Stimulated activated CD8-positive, alpha-beta memory T cell treated with anti-CD3 and anti-CD28 coated beads, Interleukin-2, amount 100 ng/mL, for 48 hours (primary cell): ENCODE measurements at places on chromosomes 6 and 20.

GRCh38 chr6:111779031-111779430, 94.2 kb downstream of the FYN start:
- DNase-seq = no peak

- no peak for DNase-seq
These were observed 303.3 kb upstream of the OPRM1 start for GRCh38 chr6:153735761-153736160.

- no peak for DNase-seq
These were observed 141.7 kb downstream of the BACH2 start for GRCh38 chr6:90154755-90155470.

- DNase-seq = no peak
These were observed 614.9 kb downstream of the DOK5 start for GRCh38 chr20:55090286-55090685.

DNA sequence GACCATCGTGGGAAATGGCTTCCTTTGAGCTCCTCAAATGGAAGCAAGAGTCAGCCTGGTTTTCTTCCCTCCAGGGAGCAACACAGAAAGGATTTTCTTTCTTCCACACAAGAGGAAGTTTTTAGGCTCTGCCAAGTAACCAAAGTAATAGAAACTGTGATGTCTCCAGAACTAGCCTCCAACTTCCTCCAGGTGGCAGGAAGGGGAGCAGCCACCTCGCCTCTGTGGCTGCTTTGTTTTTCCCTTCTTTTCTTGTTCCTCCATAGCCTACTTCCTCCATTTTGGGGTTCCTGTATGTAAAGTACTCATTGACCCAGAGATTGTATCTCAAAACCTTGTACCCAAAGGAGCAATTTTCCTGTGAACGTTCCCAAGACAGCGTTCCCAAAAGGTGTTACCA, 32.7 kb upstream of the CCR6 start:
- no peak for DNase-seq

GRCh38 chr6:157514659-157515496, 133.9 kb downstream of the ZDHHC14 start:
- DNase-seq = no peak

DNA sequence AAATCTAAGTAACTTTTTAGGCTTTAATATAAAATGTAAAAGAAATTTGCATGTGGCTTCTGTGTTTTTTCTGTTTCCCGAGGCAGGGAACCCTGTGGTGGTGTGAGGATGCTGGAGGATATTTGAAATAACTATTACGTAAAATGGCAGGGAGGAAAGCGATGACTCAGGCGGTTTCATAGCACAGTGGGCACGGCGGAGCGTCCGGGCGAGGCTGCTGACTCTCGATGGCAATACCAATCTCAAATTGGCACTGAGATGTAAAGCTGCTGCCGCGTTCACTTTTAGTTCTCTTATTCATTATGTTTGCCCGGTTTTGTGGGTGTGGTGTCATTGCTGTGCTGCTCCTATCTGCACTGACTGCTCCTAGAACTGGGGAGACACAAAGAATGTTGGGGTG, 254.3 kb downstream of the THBS2 start:
- no peak for DNase-seq

GRCh38 chr6:16760516-16761470, at the start of gene ATXN1:
Gene ATXN1, minus strand, starts transcription at chr6:16761460.
- peak; percentile 12 for DNase-seq

DNA sequence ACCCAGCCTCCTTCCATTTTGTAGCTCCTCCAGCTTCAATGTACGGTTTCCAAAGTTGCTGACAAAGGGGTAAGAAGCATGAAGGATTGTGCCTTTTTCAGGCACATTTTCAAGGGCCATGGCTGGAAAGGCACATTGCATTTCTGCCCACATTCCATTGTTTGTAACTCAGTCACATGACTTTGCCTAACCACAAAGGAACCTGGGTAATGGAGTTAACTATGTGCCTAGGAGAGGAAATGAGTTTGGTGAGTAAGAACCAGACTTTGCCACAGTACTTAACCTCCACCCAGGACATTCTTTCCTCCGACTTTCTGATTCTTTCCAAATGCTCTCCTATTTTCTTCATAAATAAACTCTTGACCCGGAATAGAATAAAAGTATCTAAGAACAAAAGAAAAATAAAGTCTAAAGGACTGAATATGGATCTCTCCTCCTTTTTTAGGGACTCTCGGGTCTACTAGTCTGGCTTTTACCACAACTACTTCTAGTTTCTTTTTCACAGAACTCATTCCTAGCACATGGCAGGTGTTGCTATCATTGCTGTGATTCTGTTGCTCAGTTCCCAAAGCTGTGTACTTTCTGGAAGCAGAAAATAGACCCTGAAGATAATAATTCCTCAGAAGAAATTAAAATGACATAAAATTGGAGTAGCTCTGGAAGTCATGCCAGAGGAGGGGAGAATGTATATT, 81.5 kb upstream of the ISM1 start:
- DNase-seq = no peak

DNA sequence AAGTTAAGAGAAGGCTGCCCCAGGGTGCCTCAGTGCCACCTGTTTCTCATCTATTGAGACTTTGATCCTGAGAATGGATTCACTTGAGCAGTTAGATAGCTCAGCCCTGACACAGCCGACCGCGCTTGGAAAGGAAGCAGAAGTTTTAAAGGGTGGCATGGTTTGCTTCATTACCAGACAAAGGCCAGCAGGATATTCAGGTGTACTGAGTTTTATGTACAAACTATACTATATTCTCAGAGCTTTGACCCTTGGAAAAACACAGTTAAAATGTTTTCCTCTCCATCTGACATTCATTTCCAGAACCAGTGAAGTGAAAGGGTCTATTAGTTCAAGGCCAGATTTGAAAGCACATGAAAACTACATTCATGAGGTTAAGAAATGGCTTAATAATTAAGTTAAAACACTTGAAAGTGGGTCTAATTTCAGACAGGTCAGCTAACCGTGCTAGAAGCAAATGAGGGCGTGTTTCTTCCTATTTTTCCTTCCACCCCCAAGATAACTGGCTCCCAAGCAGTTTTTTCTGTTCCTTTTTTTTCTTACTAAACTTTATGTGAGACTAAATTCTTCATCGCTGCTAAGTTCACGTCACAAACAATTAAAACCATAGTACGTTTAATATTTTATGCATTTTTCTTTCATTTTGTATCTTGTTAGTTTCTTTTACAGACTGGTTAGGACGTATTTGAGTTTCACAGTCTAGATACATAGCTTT, 385.3 kb upstream of the SOX4 start:
- DNase-seq = no peak

DNA sequence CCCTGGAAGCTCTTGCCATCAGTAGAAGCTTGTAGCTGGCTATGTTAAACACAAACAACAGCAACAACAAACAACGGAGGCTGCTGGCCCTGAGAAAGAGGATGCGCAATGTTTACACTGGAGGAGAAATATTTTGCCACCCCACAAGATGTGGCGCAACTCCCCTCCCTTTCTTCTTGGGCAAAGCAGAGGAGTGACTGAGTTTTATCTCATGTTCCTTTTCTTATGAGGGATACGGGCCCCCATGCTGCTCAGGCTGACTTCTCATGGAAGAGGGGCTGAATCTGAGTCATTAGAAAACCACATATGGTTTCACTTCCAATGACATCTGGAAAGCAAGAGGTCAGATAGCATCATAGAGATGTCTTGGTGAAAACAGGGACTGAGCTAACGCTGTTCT, 75.9 kb upstream of the HDDC2 start:
- DNase-seq = no peak

GRCh38 chr20:59460352-59460751, 144.0 kb upstream of the PHACTR3 start:
- DNase-seq = no peak

GRCh38 chr6:48101290-48101689, 9.7 kb downstream of the PTCHD4 start:
- DNase-seq = no peak

GRCh38 chr6:5634525-5634924, 372.2 kb downstream of the NRN1 start:
- DNase-seq = no peak

DNA sequence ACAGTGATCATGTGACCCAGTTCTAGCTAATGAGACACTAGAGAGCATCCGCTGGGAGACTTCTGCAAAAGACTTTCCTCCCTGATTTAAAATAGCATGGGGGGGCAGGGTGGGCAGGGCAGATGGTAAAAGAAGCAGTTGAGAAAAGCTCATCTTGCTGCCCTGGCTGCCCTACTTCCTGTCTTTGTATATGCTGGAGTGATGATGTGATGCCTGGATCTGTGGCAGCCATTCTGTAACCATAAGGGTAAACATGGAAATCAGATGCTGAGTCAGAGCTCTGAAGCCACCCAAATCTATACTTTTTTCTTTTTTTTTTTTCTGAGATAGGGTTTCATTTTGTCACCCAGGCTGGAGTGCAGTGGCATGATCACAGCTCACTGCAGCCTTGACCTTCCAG, 25.4 kb downstream of the ZFP64 start:
- DNase-seq = no peak

DNA sequence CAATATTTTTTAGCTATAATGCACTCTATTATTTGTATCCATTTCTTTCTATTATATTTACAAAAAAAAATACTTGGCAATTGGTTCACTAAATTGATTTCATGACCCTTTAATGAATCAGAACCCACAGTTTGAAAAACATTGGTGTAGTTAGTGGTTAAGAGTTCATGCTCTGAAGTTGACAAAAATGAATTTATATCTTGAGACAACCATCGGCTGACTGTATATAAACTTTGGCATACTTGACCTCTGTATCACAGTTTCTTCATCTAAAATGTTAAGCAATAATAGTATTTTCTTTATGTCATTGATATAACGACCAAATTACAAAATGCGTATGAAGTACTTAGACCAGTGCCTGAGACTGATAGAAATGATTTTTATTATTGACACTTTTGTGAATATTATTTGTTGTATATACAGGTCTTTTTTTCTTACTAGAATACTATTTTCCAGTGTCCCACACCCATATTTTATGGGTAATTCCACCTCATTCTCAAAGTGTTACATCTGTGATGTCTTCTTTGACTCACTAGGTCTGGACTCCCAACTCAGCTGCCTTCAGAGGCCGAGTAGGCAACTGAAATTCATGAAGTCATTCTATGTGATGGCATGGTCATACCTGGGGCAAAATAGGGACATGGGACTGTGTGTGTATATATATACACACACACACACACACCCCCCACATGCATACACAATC, 459.2 kb downstream of the RFPL4B start:
- no peak for DNase-seq
